AG20443 (cell line): ENCODE measurements at places on chromosomes 12 and 14.

- no peak for DNase-seq
Measured at GRCh38 chr12:94674835-94675234, 24.5 kb upstream of the TMCC3 start.

DNA sequence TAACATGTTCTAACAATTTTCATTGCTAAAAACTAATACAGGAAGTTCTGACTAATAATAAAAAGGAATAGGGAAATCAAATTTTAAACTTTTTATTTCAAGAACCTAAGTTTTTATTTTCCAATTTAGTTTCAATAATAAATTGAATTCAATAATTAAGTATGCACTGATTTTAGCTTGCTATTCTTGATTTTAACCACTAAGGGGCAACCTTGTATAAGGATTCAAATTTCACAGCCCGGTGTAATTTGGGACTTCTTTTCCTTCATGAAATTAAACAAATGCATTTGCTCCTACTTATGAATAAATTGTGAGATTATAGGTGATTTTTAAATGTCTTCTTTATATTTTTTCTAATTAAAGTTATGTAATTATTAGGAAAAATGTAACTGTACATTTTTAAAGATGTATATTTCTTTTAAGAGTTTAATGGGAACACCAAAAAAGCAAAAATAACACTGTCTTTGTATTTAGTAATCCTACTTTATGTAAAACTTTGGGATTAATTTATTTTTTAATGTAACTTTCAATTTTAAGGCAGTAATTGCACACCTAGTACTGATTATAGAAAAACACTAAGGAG lies 241.4 kb upstream of the PDZRN4 start:
- peak; percentile 47 for DNase-seq

DNA sequence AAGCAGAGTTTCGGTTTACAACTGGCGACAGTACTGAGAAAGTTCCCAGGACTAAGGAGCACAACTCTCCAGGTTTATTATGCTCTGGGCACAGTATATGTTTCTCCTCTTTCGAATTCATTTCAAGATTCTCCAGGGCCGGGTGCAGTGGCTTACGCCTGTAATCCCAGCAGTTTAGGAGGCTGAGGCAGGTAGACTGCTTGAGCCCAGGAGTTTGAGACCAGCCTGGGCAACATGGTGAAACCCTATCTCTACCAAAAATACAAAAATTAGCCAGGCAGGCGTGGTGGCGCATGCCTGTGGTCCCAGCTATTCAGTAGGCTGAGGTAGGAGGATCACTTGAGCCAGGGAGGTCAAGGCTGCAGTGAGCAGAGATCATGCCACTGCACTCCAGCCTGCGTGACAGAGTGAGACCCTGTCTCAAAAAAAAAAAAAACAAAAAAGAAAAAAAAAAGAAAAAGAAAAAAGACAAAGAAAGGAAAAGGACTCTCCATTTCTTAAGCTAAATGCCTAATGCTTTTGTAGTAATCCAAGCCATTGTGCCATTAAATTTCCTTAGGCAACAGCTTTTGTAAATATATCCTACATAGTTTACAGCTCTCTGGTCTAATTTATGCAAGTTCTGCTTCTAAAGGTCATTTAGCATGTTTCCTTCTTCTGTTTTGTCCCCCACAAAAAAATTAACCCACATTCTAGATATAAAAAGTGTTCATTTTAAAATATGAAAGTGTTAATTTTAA lies 34.8 kb downstream of the ATL1 start:
- DNase-seq: no peak

DNA sequence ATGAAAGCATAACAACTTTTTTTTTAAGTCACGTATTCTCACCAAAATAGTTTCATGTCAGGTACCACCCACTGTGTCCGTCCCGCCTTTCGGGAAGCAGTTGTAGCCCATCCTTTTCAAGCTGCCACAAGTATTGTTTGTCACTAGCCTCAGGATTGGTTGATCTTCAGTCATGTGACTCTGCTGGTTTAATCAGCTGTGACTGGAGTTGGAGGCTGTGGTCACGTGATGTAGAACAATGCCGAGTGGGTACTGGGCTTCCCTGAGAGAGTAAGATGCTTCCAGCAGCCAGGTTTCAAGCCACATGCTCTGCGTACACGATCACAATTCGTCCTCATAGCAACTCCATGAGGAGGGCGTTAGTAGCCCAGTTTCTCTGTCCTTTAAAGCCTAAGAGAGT lies 83.0 kb upstream of the WSCD2 start:
- DNase-seq: no peak

DNA sequence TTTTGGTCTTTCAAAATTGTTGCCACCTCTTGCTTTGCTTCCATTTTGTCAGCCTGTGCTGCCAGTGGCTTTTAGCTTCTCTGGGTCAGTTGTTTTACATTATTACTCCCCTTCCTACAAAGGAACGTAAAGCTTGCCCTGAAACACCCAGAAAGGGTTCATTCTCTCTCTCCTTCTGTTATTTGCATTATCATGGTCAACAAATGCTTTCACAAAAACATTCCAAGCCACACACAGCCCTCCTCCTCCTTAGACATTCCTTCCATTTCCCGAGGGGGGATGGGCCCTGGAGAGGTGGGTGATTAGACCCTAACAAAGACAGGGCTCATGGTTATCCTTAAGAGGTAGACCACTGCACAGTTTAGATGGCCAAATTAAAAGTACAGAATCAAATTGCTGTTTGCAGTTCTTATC lies 60.4 kb upstream of the SINHCAF start:
- no peak for DNase-seq

GRCh38 chr12:8948701-8949341 lies 624 bp downstream of the M6PR start:
- DNase-seq: peak; percentile 47

DNA sequence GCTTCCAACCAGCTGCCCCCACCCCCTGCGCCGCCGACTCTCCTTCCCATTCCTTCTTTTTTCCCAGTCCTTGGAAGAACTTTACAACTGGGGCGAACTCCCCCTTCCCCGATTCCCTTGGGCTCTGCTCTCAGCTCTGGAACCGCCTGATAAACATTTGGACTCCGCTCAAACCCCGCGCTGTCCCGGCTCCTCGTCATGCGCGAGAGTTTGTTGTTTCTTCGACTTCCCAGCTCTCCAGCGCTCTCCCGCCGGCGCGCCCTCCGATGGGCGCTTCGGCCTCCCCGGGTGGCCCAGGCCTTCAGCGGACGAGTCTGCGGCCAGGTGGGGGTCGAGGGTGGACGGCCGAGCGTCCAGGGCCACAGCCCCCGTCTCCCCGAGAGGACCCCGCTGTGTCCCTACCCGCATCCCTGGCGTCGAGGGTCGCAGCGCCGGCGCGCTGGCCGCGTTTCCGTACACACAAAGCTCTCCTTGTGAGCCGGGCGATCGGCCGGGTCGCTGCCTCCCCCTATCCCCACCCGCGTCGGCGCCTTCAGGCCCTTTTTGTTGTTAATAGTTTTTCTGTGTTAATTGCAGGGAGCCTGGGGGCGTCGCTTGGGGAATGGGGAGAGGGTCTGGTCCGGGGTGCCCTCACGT lies 847 bp downstream of the MMP14 start:
- DNase-seq: peak; percentile 70

DNA sequence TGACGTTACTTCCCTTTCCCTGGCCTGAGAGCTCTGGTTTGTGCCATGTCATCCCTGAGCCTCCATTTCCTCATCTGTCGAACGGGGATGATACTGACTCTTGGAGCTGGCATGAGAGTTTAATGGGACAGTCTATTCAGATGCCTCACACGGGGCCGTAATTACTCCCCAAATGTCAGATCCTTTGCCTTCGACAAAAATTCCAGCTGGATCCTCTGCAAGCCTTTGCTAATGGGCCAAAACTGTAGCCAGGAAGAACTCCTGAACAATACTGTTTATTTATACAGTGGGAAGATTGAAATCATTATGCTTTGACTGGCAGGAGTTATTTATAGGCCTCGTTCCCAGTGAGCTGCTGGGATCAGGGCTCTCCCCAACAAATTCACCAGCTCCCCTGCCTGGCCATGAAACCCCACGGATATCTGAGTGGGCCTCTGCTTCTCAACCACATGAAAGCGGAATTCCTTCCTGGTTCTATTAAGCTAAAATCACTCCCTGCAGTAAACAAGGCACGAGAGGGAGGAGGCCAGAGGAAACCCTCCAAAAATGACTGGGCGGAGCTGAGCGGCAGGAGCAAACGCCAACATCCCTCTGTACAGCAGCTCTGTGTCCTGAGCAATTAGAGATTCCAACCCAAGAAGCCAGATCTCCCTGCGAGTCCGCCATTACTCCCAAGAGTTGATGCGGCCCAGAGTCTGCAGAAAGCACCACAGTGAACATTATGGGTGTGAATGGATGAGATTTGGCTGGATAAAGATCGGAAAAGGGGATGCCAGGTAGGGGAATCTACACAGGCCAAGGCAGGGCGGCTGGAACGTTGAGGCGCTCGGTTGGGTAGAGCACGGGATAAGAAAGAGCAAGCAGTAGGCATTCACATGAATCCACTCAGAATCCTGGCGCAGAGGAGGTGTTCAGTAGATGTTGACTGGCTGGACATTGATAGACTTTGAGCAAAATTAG lies 326.1 kb downstream of the BCL11B start:
- DNase-seq: no peak

- no peak for DNase-seq
Measured at GRCh38 chr12:111638556-111638955, 39.4 kb upstream of the ATXN2 start.

GRCh38 chr14:89618330-89618708 lies 201.3 kb upstream of the FOXN3 start:
- peak; percentile 39 for DNase-seq

DNA sequence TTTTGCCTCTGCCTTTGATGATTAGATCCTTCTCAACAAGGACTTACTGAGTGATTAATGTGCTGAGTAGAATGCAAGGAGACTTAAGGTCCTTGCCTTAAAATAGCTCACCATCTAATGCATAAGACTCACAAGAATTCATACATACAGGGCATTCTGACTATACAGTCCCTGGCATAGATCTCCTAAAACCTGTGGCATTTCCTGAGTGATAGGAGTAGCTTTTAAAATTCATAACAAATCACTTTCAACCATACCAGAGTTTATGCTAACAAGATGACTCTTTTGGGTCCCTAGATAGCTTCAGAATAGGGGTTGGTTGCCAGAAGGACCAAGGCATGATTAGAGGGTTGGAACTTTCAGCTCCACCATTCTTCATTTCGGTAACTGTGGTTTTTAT lies 48.8 kb downstream of the STXBP6 start:
- DNase-seq: no peak

- DNase-seq: no peak
Measured at GRCh38 chr12:53965281-53966084, 7.4 kb upstream of the HOXC11 start.

GRCh38 chr12:19884021-19884492 lies 444.8 kb downstream of the AEBP2 start:
- DNase-seq: no peak

- no peak for DNase-seq
Measured at GRCh38 chr12:17076811-17077210, 470.8 kb upstream of the LMO3 start.

GRCh38 chr12:22437031-22437806 lies 102.7 kb upstream of the ST8SIA1 start:
- no peak for DNase-seq

- DNase-seq: no peak
Measured at GRCh38 chr12:102408487-102409297, 71.7 kb downstream of the IGF1 start.

GRCh38 chr14:35761922-35762321 lies 47.2 kb downstream of the RALGAPA1 start:
- no peak for DNase-seq

- DNase-seq: no peak
Measured at GRCh38 chr12:67356380-67356774, 87.2 kb downstream of the CAND1 start.

- peak; percentile 53 for DNase-seq
Measured at GRCh38 chr12:121949648-121950397, 31.4 kb downstream of the CFAP251 start.

DNA sequence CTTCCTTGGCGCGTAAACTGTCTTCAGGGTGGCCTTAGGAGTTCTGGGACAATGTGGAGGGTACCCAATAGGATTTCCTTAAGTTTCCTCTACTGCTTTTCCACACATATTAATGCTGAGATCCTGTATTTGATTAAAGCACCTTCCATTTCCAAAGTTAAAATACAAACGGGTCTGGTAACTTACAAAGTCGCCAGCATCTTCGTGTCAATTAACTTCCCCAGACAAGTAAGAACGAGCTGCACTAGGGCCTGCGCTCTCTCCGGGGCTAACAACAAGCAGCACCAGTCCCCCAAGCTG lies 130.9 kb downstream of the NDUFA12 start:
- no peak for DNase-seq

DNA sequence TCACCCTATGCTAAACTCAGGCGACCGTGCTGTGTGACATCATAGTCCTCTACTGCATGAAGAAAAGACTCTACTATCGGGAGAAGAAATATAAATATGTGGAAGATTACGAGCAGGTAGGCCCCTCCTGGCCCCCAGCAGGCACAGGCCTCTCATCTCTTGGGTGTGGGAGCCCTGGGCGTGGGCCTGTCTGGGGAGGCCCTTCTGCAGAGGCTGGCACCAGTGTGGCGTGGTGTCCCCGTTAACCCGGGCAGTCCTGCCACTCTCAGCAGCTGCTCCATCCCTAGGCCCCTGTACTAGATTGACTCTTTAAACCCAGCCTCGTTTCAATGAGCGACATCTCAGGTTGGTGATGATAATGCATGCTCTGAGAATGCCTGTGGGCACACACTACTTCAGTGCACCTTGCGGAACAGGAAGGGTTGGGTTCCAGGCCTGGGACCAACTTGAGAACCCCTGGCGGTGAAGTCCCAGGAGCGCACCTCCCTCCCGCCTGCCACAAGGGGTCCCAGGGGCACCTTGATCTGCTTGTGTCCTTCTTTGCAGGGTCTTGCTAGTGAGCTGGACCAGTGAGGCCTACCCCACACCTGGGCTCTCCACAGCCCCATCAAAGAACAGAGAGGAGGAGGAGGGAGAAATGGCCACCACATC lies 23.2 kb downstream of the P2RX4 start:
- DNase-seq: no peak

GRCh38 chr12:76450690-76451089 lies 102.5 kb upstream of the BBS10 start:
- peak; percentile 56 for DNase-seq

GRCh38 chr12:94699801-94700200 lies 49.4 kb upstream of the TMCC3 start:
- no peak for DNase-seq

DNA sequence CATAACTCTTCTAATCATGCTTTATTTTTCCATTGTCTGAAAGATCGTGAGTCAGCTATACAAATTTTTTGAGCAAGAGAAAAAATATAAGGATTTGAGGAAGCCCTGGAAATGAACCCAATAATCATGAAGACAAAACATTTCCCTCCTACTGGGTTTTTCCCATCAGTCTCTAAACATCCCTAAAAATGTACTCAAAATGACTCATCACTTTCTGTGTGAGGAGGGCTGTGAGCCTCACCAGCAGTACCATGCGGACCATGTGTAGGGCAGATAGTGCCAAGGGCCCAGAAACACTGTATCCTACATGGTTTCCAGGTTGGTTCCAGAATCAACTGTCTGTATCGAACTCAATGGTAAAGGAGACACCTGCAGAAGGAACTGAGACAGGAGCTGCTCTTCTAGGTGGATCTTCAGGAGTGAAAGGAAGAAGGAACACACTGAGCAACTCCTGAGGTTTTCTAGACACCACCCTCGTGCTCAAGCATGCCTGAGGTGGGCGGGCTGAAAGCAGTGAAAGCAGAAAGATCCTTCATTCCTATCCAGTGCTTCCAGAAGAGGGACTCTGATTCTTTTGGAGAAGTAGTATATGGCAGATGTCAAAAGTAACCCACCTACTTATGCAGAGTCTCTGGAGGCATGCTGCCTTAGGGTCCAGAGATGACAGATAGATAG lies 48.6 kb upstream of the RHOJ start:
- DNase-seq: no peak
